ENCODE measurements at places on chromosomes 7 and 10. TPM values are rescaled to one million over a fixed set of nuclear protein-coding genes. Genes with fewer than 3 reads are reported as not detected.

Gene ZNF789
- 15.0 TPM for total RNA-seq

Gene OPN1SW
- total RNA-seq = 0.49 TPM

Gene TMEM178B
- total RNA-seq = 16.2 TPM

Gene PDE1C
- total RNA-seq = 123 TPM

Gene SP4
- total RNA-seq = 21.5 TPM

Gene SAMD9L
- not detected for total RNA-seq

Gene SPDYE5
- 0.92 TPM for total RNA-seq

Gene APBB1IP
- not detected for total RNA-seq

Gene OR13A1
- total RNA-seq = 0.13 TPM

Gene PNLIP
- total RNA-seq = not detected

Gene AKR1B15
- not detected for total RNA-seq

Gene TRIM73
- total RNA-seq = 1.3 TPM

Gene COL13A1
- 50.6 TPM for total RNA-seq

Gene RBM20
- total RNA-seq = 16.0 TPM

Gene SEMA4G
- 12.0 TPM for total RNA-seq

Gene TET1
- 23.2 TPM for total RNA-seq

Gene ENTPD1
- 3.6 TPM for total RNA-seq

Gene FAM241B
- 0.51 TPM for total RNA-seq

Gene DDX21
- 60.2 TPM for total RNA-seq

Gene ELMO1
- total RNA-seq = 49.8 TPM

Gene SKIDA1
- 2.0 TPM for total RNA-seq

Gene FLNC
- 30.7 TPM for total RNA-seq

Gene SLC18A2
- total RNA-seq = 0.16 TPM

Gene SPDYE6
- 0.23 TPM for total RNA-seq

Gene LMOD2
- 0.36 TPM for total RNA-seq

Gene TFEC
- 6.7 TPM for total RNA-seq

Gene PRKCQ
- total RNA-seq = 1.8 TPM

Gene CCL24
- not detected for total RNA-seq

Gene GPR146
- 4.3 TPM for total RNA-seq

Gene SEMA3A
- total RNA-seq = 26.8 TPM

Gene OPALIN
- 0.28 TPM for total RNA-seq

Gene TMEM270
- total RNA-seq = not detected

Gene TRIM4
- 13.5 TPM for total RNA-seq

Gene TBC1D12
- total RNA-seq = 9.4 TPM

Gene FOXL3
- total RNA-seq = not detected

Gene ATRNL1
- total RNA-seq = 18.2 TPM

Gene RASA4B
- 5.9 TPM for total RNA-seq

Gene GARIN1A
- 0.87 TPM for total RNA-seq

Gene CDNF
- 1.0 TPM for total RNA-seq

Gene VSTM2A
- not detected for total RNA-seq

Gene FAS
- total RNA-seq = 77.4 TPM

Gene CNTNAP2
- total RNA-seq = 24.9 TPM

Gene CPXM2
- 0.13 TPM for total RNA-seq

Gene ERLIN1
- 23.9 TPM for total RNA-seq

Gene NRG3
- total RNA-seq = 18.6 TPM

Gene ADRB1
- total RNA-seq = 0.23 TPM

Gene GJD4
- not detected for total RNA-seq

Gene ARHGEF35
- not detected for total RNA-seq

Gene MOGAT3
- not detected for total RNA-seq

Gene COL17A1
- 0.68 TPM for total RNA-seq

Gene PIP
- total RNA-seq = not detected

Gene MRLN
- not detected for total RNA-seq

Gene C10orf95
- 1.4 TPM for total RNA-seq
